ENCODE measurements at places on chromosomes 7 and 10.

DNA sequence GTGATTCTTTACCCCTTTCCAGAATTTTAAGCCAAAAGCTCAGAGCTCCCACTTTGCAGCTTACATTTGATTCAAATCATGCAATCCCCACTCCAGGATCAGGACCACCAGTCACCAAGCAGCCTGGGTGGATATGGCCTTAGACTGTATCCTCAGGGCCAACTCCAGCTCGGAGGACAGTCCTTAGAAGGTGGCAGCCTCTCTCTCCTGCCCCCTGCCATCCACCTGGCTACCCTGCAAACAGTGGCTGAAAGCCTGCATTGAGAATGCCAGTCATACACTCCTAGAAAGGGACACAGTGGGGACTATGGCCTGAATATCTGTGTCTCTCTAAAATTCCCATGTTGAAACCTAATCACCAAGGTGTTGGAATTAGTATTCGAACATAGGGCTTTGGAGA is 50.0 kb upstream of the KCNMA1 start:
- DNase-seq, result no peak

DNA sequence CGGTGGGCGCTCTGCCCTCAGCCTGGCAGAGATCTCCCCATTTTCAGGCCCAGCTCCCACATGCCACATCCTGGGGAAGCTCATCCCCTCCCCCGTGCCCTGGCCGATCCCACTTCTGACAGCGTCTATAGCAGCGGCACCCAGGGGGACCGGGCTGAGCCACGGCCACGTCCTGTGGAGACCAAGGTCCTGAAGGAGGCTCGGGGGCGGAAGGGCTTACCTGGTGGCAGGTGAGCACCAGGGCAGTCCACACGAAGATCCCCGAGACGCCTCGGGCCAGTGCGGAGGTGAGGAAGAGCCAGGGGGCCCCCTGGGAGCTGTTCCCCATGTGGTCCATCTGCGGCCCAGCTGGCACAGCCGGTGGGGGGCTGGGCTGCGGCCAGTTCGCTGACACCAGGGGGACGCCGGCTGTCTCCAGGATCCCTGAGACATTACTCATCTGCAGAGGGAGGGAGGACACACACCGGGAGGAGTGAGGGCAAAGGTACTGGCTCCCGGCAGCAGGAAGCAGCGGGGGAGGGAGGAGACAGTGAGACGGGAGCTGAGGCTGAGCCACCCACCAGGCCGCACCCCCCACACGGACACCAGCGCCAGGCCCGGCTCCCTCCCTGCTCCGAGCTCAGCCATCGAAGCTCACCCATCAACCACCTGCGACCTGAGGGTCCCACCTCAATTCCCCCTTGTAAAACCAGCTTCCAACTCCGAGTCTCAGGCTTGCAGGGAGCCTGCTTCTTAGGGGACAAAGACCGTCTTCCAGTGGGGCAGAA is 776 bp downstream of the TMEM184A start:
- DNase-seq, result no peak

GRCh38 chr10:43214956-43215561 is 51.8 kb downstream of the RASGEF1A start:
- no peak for DNase-seq

DNA sequence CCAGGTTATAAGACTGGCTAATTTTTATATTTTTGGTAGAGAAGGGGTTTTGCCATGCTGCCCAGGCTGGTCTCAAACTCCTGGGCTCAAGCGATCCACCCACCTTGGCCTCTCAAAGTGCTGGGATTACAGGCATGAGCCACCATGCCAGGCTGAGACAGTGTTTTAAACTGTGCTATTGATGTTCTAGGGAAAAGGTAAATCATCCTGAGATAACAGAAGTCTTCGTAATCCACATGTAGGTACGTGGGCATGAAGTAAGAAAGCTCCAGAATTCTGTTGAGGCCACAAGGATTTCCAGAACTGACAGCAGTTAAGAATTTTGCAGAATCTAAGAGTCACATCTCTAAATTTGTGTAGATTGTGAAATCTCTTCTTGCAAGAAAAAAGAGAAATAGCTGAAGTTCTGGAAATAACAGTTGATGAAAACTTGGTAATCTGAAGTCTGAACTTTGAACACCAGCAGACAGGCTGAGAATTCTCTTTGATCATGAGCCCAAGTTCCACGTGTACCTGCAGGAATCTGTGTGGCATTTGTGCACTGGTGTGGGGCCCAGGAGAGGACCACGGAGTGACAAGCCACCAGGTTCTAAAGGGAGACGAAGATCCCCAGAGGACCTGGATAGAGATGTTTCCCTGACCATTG is 24.6 kb downstream of the C7orf33 start:
- no peak for DNase-seq

DNA sequence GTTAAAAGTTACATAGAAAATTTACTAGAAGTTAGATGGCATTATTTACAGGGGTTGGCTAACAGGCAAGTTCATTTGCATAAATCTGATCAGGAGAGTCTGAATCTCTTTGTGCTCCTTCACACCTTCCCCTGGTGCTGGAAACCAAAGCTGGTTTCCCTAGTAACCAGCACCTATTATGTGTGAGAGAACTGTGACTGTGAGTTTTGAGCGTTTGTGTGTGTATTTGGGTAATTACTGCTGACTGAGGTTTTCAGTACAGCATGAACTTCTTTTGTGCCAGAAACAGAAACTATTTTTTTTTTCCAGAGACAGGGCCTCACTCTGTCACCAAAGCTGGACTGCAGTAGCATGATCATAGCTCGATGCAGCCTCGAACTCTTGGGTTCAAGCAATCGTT is 10.3 kb upstream of the IFIT1B start:
- DNase-seq, result no peak

DNA sequence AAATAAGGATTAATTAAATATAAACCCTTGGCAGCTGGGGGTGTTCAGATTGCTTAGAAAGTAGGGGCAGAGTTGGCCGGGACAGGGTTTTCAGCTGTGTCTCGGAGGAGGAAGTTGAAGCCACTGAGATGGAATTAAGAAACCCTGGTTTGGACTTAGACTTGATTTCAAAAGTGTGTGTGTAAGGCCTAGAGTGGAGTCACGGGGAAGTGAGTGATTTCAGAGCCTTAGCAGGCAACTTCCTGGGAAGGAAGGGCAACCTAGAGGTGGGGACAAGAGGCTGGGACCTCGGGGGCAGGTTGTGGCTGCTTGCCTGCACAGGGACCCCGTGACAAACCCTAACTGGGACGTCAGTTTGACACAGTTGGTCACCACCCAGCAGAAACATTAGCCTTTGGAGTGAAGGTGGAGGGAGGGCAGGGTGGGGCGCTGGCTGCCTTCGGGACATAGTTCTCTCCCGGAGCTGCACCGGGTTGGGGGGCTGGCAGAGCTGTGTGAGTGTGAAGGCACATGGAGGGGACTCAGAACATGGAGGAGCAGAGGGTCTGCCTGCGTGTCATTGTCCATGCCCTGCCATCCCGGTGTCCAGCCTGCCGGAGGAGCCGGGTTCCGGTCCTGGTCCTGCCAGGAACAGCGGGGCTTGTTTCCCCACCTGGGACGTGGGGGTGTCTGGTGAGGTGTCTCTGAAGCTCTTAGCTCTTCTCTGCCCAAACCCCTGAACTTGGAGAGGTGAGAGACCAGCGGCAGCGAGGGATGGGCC is 1.8 kb downstream of the BRI3 start:
- no peak for DNase-seq

- no peak for DNase-seq
These were observed 149.8 kb upstream of the WNT16 start for GRCh38 chr7:121178869-121179497.

DNA sequence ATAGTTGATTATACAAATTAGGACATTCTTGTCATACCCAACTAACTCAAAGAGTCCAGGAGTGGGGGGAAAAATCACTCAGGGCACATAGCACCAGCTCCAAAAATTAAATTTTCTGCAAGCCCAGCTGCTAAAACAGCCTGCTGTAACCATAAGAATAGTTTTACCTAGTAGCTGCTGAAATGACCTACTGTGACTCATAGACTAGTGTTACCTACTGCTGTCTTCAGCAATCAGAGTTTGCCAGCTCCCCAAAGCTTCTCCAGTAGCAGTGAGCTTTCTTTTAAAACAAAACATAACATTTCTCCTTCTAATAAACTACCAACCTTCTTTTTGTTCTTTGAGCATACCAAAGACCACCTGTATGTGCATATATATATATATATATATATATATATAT is 4.2 kb upstream of the ARHGAP12 start:
- no peak for DNase-seq

GRCh38 chr10:44853148-44853734 is 57.9 kb upstream of the TMEM72 start:
- no peak for DNase-seq

GRCh38 chr7:131995324-131995723 is 438.9 kb upstream of the PODXL start:
- no peak for DNase-seq

DNA sequence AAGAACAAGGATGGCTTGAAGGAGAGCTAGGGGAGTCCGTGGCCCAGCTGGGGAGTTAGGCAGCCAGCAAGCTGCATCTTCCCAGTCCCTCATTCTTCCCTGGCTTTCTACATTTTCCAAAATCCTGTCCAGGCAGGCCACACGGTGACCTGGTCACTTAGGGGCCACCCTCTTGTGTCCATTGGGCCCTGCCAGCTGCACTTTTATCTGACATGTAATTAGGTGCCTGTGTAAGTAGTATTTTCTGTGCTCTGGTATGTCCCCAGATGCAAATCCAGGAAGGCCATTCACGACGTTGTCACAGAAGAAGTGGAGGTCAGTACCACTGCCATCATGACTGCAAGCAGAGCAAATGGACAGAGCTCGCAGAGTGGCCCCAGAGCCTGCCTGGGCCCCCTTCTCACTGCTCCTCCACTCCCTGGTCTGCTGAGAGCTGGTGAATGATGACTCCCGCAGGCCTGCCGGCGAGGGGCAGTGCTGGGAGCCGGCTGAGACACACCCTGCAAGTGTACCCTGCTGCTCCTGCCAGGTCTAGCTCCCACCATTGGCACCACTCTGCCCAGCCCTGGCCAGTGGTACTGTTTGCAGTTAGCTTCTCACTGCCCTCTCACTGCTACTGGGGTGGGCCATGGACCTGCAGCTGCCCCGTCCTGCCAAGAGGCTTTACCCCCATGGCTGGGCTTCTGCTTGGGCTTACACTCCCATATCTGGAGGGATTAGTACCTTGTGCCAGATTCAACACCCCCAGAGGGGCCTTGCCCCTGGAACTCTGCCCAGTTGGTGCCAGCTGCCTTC is 98.2 kb downstream of the GLRX3 start:
- DNase-seq, result no peak

DNA sequence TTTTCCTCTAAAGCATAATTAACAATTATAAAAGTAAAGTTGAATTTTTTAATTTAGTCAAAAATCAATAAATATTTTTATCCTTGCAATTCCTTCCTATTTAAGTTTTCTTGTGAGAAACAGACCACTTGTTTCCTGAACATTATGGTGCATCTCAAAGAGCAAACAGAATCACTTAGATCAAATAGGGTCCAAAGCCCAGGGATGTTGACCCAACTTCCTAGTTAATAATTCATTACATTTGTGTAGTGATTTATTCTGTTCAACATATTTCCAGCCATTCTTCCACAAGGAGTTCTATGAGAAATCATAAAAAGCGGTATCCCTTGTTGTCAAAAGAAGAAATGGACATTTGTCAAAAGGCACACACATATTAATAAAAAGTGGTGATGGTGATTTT is 315.6 kb downstream of the LRRTM3 start:
- DNase-seq, result no peak

- no peak for DNase-seq
These were observed 173.6 kb upstream of the CXCL12 start for GRCh38 chr10:44558521-44558920.

- DNase-seq, result no peak
These were observed 9.9 kb downstream of the IGFBP1 start for GRCh38 chr7:45898222-45898621.

DNA sequence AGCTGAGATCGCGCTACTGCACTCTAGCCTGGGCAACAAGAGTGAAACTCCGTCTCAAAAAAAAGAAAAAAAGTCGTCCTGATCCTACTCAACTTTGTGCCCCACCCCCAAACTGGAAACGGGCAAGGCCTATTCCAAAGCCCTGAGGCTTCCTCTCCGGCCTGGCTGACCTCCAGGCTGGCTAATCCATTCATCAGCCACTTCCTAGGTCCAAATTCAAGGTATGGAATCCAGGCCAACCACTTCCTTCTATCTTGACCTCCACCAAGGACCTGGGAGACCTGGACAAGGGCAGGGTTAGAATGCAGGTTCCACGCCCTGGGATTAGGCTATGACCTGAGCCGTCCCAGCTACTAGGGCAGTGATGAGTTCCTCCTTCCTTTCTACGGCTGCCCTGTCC is 20.4 kb upstream of the EIF4H start:
- DNase-seq, result no peak

GRCh38 chr10:113493882-113494301 is 59.0 kb upstream of the HABP2 start:
- DNase-seq, result no peak

DNA sequence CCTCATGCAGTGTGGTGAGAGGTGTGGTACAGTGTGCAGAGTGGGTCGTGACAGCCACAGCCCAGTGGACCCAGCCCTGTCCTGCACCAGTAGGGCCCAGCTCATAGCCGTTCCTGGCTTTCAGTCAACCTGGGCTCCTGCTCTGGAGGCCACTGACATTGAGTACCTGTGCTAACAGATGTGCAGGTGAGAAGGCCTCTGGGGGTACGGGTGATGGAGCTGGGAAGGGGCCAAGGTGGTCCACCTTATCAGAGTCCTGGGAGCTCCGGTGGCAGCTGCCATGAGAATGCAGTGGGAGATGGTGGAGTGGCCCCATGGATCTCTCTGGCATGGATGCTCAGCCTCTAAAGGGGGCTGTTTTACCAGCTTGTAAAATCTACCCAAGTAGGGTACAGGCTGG is 6.1 kb upstream of the TBRG4 start:
- no peak for DNase-seq

DNA sequence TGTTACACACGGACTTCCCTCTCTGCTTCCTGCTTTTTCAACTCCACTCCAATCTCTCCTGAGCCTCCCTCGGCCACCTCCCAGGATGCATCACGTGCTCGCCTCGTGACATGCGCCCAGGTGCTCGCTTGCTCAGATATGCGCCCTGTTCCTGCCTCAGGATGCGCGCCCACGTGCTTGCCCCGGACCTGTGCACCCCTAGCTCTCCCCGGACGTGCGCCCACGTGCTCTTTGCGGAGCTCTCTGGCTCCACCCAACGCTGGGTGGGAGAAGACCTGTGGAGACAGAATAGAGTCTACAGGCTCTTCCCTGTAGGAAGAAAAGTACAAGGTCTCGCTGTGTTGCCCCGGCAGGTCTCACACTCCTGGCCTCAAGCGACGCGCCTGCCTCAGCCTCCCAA is 23.1 kb downstream of the PARD3 start:
- no peak for DNase-seq

DNA sequence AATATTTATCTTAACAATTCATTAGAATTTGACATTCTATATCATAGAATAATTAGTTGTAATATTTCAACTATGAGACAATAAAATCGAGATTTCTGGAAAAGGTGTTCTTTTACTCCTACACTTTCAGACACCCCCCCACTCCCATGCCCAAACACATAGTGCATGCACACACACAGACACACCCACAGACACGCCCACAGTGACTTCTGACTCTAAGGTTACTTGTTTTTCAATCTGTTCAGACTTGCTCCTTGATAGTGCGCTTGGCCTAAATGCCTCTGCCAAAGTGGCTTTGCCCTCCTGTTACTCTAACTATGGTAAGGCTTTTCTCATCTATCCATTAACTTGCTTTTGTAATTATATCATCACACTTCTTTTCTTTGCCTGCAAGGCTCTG is 144.0 kb upstream of the PPP1R3A start:
- no peak for DNase-seq
